AG04449 (cell line): ENCODE measurements at places on chromosomes 1 and 21.
A peak's percentile ranks its signal among the peaks of the same experiment; 100 is the strongest.

DNA sequence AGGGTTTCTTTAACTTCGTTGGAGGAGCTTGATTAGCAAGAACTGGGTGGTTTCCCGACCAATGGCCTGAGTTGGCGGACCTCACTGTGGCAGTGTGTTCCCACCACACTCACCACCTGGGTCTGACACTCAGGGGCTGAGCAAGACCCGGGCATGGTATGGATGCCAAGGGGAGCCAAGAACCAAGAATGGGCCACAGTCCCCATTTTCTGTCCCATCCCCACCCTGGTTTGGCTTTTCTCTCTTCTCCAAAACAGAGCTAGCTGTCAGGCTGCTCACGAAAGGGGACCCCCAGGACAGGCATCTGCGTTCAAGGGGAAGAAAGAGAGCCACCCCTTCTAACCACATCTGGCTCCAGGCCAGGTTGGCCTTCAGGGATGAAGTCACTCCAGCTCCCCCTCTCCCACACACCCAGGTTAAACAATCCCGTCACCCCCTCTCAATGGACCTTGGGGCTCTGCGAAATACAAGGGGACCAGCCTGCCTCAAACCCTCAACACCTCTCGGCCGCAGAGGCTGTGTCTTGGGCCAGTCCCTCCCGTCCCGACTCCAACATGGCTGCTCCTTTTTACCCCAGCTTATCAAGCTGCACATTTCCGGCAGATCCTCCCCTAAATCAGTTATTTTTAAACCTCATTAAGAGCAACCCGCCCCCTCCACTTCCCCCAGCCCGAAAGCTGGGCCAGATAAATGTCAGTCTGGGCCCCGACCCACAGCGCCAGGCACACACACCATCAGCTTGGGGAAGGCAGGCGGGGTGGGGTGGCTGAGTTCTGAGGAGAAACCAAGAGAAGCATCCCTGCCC lies 3.4 kb downstream of the TAGLN2 start:
- DNase-seq: no peak

GRCh38 chr1:170010443-170010842 lies 64.1 kb downstream of the KIFAP3 start:
- no peak for DNase-seq

- DNase-seq: no peak
Measured at GRCh38 chr1:8374812-8375211, 56.9 kb downstream of the SLC45A1 start.

DNA sequence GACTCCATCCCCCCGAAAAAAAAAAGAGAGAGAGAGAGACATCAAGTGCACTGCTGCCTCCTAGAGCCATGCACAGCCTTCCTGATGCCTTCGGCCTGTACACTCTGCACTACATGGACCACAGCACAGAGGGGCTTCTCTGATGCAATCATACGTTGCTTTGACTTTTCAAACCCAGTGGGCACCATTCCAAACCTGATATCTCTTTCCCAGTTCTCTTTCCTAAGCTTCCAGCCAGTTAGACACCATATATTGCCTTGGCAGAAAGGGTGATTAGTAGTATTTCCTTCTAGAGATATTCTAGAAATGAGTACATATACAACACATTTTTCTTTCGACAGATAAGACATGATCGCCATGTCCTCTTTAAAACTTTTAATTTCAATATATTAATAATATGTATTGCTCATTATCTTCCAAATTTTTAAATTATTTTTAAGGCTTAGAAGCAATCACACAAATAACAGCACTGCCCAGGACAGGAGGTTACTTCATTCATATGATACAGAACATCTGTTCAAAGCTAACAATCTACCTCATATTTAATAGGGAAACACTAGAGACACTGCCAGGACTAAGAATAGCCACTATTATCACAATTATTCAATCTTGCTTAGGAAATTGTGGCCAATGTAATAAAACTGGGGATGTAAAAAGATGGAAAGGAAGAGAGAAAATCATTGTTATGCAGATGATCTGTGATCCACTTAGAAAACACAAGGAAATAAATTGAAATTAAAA lies 9.9 kb downstream of the CLCA1 start:
- no peak for DNase-seq

- no peak for DNase-seq
Measured at GRCh38 chr1:45615885-45616284, 8.0 kb downstream of the CCDC17 start.

- no peak for DNase-seq
Measured at GRCh38 chr1:18376661-18377060, 104.1 kb upstream of the KLHDC7A start.

- no peak for DNase-seq
Measured at GRCh38 chr21:44431300-44431699, 24.0 kb upstream of the LRRC3 start.

- DNase-seq: no peak
Measured at GRCh38 chr1:181033128-181033798, 520 bp upstream of the MR1 start.

GRCh38 chr1:247198781-247199180 lies 27.0 kb upstream of the ZNF124 start:
- no peak for DNase-seq

DNA sequence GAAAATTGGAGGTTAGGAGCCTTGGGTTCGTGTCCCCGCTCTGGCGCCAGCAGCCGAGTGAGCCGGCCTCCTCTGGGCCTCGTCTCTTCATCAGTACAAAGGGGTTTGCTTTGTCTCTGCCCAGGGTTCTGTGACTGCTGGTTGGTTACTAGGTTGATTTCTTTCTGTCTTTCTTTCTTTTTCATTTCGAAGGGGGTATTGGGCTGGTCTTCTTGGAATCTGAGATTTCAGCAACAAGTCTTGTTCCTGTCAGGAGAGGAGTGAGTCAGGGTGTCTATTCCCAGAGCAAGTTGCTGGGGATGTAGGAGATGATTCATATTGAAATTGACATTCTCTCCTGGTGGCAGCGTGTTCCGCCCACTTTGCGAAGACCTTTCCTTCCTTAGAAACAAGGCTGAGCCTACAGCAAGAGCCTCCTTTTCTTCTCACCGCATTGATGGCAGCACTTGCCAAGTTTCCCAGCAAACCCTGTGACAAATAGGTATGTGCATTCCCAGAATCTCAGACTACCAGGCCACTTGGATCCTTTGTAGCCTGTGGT lies 79.2 kb downstream of the MAN1C1 start:
- peak; percentile 85 for DNase-seq

DNA sequence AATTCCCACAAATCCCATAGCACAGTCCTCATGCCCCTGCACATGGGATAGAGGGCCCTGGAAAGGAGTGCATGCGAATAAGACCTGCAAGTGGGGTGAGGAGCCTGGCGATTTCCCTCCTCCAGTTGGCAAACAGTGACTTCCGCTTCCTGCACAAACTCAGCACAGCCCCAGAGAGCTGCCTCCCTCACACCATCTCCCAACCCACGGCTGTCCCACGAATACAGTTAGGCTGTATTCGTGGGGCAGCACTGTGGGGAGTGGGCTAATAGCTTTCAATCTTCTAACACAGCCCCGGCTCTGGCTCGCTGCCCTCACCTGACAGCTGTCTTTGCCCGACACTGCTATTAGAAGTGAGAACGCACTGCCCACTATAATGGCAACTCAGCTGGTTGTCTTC lies 28.2 kb upstream of the CNTN2 start:
- DNase-seq: no peak

- DNase-seq: no peak
Measured at GRCh38 chr1:31532173-31532572, 44.1 kb upstream of the TINAGL1 start.

DNA sequence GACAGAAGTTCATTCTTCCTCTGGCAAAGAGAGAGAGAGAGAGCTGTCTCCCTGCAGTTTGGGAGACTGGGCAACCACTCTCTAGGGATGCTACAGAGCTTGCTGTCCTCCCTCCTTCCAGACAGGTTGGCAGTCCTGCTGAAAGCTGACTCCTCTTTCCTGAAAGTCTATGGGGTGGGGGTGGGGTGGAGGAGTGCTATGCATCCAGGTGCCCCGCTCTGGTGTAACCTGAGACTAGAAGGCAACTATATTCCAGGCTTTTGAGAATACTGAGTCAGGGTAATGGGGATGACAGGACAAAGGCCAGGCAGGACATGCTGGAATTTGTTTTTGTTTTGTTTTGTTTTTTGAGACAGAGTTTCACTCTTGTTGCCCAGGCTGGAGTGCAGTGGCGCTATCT lies 55.4 kb downstream of the OPTC start:
- no peak for DNase-seq

DNA sequence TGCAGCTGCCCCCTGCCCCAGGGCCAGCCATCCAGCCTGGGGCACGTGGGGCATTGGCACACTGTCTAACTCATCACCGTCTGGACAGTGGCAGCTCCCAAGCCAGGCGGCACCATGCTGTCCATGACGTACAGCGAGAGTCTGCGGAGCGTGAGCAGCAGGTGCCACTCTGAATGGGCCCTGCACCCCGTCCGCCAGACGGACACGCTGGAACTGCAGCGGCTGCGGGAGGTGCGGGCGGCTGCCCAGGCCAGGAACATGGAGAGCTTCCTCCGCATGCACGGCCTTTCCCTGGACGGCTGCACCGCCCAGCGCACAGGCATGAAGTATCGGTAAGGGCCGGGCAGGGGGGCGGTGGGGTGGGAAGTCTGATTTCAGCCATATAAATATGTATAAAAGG lies 5.7 kb downstream of the KCNAB2 start:
- DNase-seq: no peak

DNA sequence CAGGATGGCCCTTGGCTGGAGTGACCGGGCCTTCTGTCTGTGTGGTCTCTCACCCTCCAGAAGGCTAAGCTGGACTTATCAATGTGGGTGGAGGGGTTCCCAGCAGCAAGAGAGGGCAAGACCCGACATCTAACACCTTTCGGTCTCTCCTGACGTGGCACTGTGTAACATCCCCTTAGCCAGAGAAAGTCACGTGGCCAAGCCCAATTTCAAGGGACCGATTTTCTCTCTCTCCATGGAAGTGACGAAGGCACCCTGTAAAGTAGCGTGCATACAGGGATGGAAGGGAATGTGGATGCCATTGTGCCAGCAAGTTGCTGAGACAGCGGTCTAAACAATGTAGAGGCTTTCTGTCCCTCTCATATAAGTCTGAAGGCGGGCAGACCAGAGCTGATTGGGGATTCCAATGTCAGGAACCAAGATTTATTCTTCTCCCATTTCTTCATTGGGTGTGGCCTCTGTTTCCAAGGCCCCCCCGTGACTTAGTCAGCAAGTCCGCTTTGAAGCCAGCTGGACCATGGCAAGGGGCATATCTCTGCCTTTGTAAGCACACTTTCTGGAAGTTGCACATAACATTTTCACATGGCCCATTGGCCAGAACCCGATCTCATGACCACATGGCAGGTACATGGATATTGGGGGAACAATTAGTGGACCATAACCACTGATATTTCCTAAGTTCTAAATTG lies 12.5 kb downstream of the MX1 start:
- DNase-seq: no peak

- DNase-seq: no peak
Measured at GRCh38 chr1:203720242-203720641, 44.7 kb upstream of the LAX1 start.

DNA sequence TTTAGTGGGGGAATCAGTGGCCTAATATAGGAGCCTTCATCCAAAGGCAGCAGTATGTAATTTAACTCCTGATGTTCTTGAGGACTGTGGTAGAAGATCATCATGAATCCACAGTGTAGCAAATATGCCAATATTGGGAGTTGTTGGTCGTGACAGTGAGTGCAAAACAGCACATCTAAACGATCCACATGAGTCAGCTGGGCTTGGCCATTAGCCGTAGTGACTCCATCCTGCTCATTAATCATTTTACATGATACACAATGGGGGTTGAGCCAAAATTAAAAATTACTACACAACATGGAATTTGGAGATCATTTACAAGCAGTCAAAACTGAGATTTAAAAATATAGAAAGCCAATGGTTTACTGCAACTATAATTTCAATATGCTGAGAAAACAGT lies 653.9 kb upstream of the CAMK1G start:
- DNase-seq: no peak

GRCh38 chr21:17607684-17608083 lies 5.0 kb downstream of the BTG3 start:
- DNase-seq: no peak

GRCh38 chr1:114154146-114154962 lies 685 bp upstream of the SYT6 start:
- no peak for DNase-seq

GRCh38 chr1:100050139-100050538 lies 80.3 kb downstream of the SLC35A3 start:
- DNase-seq: no peak

DNA sequence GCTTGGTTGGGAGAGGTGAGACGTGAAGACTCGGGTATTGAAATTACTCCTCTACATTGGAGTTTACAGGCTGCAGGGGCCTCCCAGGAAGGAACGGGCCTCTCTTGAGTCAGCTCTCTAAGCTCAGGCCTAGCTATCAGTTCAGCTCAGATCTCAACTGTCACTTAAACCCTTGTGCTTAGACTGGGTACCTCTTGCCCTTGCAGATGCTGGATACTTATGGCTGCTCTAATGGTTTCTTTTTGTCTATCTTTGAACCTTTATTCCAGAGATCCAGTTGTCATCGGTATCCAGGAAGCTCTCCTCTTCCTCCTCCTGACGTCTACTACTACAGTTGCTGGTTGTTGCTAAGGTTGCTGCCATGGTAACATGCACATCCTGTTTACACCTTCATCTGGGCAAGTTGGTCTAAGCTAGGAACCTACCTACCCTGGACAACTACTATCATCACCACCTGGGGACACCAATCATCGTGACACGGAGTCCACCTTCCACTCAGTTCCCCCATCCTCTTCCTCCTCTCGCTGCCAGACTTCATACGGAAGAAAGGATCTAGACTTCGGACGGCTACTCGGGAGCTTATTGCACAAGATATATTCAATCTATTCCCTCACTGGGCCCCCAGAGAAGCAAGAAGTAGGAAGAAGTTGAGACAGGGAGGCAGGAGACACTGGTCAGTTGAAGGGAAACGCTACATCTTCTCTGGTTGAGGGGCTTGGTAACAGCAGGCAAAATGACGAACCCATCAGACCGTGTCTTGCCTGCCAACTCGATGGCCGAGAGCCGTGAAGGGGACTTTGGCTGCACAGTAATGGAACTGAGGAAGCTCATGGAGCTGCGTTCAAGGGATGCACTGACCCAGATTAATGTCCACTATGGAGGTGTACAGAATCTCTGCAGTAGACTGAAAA lies 56.1 kb downstream of the ATP2B4 start:
- no peak for DNase-seq

DNA sequence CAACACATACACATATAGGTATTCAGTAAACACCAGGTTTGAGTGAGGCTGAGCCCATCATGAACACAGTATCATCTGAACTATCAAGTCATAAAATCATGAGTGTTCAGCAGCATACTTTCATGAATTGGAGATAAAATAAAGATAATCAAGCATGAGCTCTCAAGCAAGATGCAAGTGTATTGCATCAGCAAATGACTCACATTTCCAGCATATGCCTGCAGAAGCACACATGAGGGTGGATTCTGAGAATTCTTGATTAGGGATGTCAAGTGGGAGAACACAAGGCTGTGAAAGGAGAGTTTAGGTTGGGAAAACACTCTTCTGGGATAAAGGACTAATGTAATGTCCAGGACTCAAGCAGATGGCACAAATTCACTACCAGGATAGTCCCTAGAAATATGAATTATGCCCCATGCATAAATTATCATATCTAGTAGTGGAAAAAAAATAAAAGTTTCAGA lies 299.2 kb downstream of the SRGAP2C start:
- DNase-seq: peak; percentile 80

GRCh38 chr1:165616054-165616612 lies 14.9 kb upstream of the MGST3 start:
- DNase-seq: no peak

- no peak for DNase-seq
Measured at GRCh38 chr1:82919837-82920236, 1079.1 kb downstream of the TTLL7 start.
